ENCODE measurements at places on chromosomes 16 and 17.
A peak's percentile ranks its signal among the peaks of the same experiment; 100 is the strongest.

DNA sequence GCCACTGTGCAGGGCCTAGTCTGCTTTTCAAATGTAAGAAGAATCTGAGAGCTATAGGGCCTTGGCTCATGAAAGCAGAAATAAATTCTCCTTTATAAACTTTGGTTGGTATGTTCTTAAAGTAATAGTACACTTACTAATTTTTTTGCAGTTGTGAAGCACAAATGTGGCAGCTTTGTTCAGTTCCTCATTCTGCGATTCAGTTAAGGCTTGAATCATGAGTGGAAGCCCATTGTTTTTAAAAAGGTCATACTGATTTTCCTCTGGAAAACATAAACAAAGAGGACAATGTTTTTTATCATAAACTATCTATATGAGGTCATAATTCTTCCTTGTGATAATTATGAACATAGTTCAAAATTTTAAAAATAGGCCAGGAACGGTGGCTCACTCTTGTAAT lies 23.6 kb upstream of the DYNC1LI2 start:
- no peak for DNase-seq

DNA sequence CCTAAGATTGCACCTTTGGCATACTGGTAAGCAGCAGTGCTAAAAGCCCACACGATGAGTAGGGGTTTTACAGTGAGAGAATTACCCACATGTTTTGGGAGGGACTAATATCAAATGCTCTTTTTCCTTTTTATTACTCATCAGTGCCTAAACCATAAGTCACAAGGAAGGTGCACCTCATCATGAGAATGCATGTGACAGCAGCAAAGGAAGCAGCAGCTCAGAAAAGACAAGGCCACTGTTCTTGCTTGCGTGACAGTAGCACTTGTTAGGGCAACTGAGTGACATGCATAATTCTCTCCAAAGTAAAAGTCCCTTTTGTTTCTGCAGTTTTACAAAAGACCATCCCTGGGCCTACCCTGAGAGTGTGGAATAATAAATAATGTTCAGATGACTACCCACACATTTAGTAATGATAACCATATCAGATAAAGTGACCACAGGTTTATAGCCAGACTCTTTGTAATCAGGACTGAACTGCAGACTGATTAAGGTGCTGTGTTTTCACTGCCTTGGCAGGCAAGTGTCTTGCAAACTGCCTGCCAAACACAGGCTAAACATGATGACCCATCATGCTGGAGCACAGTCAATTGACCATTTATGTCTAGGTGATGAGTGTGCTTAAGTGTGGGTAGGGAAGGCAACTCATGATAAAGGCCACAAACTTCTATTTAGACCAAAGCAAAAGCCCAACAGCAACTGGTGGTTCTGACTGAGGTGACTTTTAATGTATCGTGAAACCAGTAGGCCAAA lies 1751.4 kb downstream of the TP53TG3F start:
- DNase-seq, result peak; percentile 91

DNA sequence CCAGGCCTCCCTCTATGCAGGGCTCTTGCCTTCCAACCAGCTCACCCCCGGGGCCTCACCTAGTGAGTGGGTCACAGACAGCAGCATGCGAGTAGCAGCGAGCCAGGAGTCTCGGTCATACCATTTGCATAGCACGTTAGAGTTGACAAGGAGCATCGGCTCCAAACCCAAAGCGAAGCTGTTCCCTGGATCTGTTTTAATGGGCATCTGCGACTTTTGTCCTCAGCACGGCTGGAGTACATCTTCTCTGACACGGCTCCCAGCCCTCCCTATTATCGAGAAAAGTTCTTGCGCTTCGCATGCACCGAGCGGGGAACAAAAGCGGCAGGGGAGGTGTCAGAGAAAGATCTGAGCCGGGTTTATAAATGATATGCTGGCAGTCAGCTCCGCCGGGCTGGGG lies 253.3 kb downstream of the MAF start:
- no peak for DNase-seq

GRCh38 chr16:72066747-72067146 lies 3.7 kb downstream of the HPR start:
- DNase-seq, result no peak

GRCh38 chr16:1449201-1449788 lies 4.9 kb upstream of the CCDC154 start:
- DNase-seq, result no peak

- DNase-seq, result no peak
These were observed 20.0 kb downstream of the C1QTNF1 start for GRCh38 chr17:79043931-79044320.

GRCh38 chr17:30586818-30587595 lies 109.8 kb downstream of the GOSR1 start:
- no peak for DNase-seq

GRCh38 chr17:27601975-27602302 lies 29.0 kb upstream of the LGALS9 start:
- DNase-seq, result no peak

DNA sequence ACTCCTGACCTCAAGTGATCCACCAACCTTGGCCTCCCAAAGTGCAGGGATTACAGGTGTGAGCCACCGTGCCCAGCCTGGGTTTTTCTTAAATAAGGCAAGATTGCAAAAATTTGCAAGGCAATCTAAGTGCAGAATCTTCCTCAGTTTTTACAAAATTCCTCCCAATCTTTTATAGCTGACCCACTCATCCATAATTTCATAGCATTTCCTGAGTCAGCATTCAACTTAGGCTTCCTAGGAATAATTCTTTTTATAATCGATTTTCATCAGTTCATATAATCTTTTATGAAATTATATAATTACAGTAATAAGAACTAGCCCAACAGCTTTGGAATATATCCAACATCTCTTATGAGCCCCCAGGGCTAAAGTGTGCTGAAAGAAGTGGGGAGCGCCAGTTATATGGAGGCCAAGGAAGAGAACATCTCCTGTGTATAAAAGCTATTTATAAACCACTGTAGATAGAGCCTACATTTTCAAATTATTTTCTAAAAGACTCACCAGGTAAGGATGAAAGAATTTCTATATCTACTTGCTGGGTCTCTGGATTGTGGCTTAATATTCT lies 14.8 kb downstream of the COIL start:
- no peak for DNase-seq

DNA sequence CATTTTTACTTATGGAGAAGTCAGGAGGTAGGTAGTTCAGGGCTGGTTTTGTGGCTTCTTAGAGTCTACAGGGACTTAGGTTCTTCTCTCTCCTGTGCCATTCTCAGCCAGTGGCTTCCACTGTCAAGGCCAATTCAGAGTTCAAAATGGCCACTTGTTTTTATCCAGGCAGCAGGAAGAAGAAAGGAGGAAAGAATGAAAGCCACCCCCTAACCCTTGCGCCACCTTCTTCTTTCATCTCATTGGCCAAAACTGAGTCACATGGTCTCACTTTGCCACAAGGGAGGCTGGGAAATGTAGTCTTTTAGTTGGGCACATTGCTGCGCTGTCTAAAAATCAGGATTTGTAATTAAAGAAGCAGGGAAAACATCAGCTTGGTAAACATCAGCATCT lies 60.8 kb upstream of the MED9 start:
- DNase-seq, result peak; percentile 63

- DNase-seq, result no peak
These were observed 253.3 kb upstream of the SALL1 start for GRCh38 chr16:51404386-51404785.

DNA sequence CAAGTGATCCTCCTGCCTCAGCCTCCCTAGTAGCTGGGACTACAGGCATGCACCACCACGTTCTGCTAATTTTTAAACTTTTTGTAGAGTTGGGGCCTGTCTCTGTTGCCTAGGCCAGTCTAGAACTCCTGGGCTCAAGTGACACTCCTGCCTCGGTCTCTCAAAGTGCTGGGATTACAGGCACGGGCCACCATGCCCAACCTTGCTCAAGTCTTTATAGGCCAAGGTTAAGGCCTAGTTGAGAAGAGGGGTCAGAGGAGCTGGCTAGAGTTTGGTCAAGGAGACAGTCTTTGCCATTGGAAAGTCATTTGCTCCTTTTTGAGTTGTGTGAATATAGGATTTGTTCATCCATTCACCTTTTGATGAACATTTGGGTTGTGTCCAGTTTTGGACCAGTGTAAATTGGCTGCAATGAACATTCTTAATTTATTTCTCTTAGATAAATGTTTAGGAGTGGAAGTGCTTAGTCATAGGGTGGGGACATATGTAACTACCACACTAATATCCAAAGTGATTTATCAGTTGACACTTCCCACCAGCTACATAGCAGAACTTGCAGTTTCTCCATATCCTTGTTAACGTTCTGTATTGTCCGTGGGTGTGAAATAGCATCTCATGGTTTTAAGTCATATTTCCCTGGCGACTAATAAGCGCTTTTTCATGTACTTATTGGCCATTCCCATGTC lies 30.7 kb upstream of the ARHGAP17 start:
- DNase-seq, result no peak

DNA sequence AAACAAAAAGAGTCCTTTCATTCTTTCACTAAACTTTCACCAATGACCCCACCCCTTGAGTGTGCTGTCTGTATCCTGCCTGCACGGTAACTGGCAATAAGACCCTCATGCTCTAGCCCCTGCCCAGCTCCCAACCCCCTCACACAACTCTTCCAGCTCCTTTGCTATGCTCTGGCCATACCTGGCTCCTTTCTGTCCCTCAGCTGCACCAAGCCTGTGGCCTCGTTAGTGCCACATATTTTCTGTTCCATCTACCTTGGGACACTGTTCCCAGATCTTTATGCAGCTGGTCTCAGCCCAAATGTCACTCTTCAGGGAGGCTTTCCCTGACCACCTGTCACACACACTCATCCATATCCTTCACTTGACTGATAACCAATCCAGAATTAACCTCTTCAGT lies 47.3 kb downstream of the C16orf82 start:
- no peak for DNase-seq

GRCh38 chr16:57749856-57750452 lies 14.4 kb downstream of the KATNB1 start:
- DNase-seq, result no peak

- no peak for DNase-seq
These were observed 27.8 kb upstream of the GHDC start for GRCh38 chr17:42221886-42222745.

- no peak for DNase-seq
These were observed 29.4 kb upstream of the PMFBP1 start for GRCh38 chr16:72201387-72201786.
